ACHN (cell line): ENCODE measurements at places on chromosomes 12 and 14.

GRCh38 chr12:111775205-111776193 lies 8.8 kb downstream of the ALDH2 start:
- no peak for DNase-seq

GRCh38 chr12:28611115-28611435 lies 420.8 kb downstream of the CCDC91 start:
- peak; percentile 9 for DNase-seq

- no peak for DNase-seq
Observed at GRCh38 chr14:61420326-61420725, 98.9 kb downstream of the PRKCH start.

GRCh38 chr14:73700325-73700724 lies 13.9 kb downstream of the PNMA1 start:
- DNase-seq: peak; percentile 43

DNA sequence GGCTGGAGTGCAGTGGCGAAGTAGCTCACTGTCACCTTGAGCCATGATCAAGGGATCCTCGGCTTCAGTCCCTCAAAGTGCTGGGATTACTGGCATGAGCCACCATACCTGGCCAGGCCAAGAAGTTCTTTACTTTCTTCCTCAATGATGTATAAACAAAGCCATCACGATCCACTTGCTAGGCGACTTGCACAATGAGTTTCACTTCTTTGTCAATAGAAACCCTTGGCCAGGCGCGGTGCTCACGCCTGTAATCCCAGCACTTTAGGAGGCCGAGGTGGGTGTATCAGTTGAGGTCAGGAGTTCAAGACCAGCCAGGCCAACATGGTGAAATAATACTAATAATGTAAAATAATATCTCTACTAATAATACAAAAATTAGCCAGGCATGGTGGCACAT lies 14.4 kb upstream of the SPSB2 start:
- no peak for DNase-seq

GRCh38 chr12:131096681-131097181 lies 143.0 kb downstream of the ADGRD1 start:
- DNase-seq: no peak

DNA sequence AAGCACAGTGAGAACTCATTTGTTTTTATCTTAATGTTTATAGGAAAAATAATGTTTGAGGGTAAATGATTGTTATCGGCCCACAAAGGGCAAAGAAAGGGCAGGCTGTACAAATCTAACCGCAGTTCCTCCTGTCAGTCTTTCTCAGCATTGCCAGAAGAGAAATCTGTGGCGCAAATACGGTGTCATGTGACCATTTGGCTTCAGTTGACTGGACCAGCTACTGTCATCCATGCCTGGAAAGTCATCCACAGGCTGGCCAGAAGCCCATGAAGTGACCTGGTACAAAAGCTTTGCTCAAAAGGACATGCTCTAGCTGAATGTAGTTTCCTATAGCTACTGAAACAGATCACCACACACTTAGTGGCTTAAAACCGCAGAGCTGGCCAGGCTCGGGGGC lies 43.6 kb downstream of the HCAR2 start:
- DNase-seq: no peak

DNA sequence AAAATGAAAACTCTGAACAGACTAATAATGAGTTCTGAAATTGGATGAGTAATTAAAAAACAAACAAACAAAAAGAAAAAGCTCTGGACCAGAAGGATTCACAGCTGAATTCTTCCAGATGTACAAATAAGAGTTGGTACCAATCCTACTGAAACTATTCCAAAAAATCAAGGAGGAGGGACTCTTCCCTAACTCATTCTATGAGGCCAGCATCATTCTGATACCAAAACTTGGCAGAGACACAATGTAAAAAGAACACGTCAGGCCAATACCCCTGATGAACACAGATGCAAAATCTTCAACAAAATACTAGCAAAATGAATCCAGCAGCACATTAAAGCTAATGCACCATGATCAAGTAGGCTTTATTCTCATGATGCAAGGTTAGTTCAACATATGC lies 183.9 kb upstream of the CNOT2 start:
- DNase-seq: no peak

- no peak for DNase-seq
Observed at GRCh38 chr12:40028296-40028695, 77.6 kb downstream of the SLC2A13 start.

DNA sequence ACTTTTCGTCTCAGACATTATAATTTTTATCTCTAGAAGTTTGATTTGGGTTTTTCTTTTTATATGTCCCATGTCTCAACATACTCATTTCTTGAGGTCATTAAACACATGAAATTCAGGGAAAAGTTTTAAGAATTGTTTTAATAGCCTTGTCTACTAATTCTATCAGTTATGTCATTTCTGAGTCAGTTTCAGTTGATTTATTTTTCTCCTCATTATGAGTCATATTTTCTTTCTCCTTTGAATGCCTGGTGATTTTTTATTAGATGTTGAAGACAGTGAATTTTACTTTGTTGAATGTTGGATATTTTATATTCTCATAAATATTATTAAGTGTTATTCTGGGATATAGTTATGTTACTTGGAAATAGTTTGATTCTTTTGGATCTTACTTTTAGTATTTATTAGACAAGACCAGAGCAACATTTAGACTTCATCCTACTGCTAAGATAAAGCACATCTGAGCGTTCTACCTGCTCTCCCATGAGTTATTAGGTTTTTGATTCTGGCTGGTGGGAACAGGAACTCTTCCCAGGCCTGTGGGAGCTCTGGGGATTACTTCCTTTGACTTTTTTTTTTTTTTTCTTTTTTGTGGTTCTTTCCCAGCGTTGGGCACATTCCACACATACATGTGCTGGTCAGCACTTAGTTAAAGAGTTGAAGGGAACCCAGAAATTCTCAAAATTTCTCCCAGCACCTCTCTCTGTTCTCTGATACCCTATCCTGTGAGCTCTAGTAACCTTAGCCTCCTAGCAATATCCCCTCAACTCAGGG lies 1157.7 kb downstream of the BCL11B start:
- no peak for DNase-seq

DNA sequence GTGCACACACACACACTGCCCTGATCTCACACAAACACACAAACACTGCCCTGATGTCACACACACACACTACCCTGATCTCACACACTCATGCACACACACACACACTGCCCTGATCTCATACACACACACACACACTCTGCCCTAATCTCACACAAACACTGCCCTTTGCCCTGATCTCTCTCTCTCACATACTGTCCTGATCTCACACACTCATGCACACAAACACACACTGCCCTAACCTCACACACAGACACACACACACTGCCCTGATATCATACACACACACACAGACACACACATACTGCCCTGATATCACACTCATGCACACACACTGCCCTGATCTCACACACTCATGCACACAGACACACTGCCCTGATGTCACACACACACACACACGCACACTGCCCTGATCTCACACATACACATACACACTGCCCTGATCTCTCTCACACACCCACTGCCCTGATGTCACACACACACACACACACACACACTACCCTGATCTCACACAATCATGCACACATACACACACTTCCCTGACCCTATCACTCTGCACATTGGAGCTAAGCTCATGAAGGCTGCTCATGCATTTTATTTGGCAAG lies 97.6 kb upstream of the DIO3 start:
- no peak for DNase-seq

GRCh38 chr14:102668291-102668873 lies 75.9 kb downstream of the RCOR1 start:
- DNase-seq: no peak

- peak; percentile 55 for DNase-seq
Observed at GRCh38 chr14:67269298-67270060, 28.2 kb downstream of the PALS1 start.

DNA sequence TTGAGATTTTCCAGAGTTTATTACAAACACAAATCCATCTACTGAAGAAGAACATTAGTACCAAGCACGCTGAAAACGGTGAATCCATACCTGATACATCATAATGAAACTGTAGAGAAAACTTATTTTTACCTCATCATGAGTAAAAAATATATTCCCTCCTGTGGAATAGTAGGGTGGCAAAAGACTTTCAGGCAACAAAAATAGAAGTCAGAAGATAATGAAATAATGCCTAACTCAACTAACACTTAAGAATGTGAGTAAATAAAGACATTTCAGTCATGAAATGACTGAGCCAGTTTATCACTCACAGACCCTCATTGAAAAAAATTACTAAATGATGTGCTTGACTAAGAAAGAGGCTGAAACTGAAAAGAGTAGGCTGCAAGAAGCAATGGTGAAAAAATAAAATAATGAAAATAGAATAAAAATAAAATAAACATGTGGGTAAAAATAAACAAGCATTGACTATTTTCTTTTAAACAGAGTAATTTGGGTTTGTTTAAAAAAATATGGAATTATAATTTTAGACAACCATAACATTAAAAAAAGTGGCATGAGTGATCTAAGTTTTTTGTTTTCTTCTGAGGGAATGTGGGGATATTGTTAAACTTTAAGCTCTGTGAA lies 148.6 kb downstream of the ASCL1 start:
- no peak for DNase-seq

DNA sequence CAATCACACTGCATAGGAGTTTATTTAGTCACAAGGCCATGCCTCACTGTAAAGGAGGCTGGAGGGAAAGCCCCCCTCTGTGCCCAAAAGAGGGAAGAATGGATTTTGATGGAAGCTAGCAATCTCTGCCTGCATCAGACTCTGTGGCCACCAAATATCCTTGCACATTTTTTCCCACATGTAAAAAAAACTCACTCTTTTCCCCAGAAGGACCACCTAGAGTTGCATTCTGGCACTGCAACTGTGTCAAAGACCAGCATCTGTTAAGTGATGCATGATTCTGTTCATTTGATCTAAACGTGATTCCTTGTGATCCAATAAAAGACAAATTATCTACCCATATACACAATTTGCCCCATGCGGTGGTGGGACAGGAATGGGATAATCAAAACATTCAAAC lies 8.0 kb downstream of the RHOJ start:
- no peak for DNase-seq

DNA sequence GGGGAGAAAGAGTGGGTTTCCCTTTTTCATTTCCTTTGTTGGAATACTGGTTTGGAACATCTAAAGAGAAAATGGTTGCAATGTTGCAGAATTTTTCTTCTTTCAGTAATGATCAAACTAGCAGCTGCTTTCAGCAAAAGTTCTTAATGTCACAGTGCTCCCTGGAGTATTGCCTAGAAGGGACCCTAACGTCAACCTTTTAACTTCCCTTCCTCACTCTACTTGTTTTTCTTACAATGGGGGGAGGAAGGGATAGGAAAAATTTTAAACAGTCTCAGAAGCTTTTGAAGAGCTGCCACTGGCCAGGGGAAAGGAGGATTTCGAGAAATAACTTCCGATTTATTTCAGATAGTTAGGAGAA lies 521.8 kb downstream of the MED13L start:
- no peak for DNase-seq

- peak; percentile 92 for DNase-seq
Observed at GRCh38 chr14:99755629-99756603, 37.3 kb upstream of the EML1 start.

- DNase-seq: no peak
Observed at GRCh38 chr12:32920506-32921085, 24.0 kb upstream of the PKP2 start.

- no peak for DNase-seq
Observed at GRCh38 chr12:132163041-132163910, 19.0 kb downstream of the NOC4L start.

GRCh38 chr12:95203487-95204030 lies 13.7 kb downstream of the FGD6 start:
- no peak for DNase-seq

DNA sequence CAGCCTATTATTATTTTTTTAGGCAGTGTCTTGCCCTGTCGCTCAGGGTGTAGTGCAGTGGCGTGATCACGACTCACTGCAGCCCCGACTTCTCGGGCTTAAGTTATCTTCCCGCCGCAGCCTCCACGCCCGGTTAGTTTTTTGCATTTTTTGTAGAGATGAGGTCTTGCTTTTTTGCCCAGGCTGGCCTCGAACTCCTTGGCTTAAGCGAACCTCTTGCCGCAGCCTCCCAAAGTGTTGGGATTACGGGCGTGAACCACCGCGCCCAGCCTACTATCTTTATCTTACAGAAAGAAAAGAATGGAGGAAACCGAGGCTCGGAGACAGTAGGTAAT lies 507 bp upstream of the PTPN11 start:
- DNase-seq: peak; percentile 65

- DNase-seq: no peak
Observed at GRCh38 chr12:5688226-5688625, 256.3 kb downstream of the NTF3 start.

GRCh38 chr12:67451206-67451605 lies 182.0 kb downstream of the CAND1 start:
- no peak for DNase-seq

DNA sequence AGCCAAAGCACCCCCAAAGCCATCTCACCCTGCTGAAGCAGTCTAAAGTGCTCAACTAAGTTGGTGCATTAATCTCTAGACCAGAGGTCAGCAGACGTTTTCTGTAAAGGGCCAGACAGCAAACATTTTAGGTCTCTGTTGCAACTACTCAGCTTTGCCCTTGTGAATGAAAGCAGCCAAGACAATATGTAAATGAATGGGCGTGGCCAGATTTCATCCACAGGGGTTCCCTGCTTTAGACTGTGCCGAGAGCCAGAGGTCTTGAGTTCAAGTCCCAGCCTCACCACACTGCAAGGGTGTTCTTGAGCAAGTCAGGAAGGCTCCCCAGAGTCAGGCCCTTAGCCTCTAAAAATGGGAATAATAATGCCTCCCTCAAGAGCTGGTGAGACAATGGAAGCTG lies 166.2 kb downstream of the CHST11 start:
- DNase-seq: no peak

DNA sequence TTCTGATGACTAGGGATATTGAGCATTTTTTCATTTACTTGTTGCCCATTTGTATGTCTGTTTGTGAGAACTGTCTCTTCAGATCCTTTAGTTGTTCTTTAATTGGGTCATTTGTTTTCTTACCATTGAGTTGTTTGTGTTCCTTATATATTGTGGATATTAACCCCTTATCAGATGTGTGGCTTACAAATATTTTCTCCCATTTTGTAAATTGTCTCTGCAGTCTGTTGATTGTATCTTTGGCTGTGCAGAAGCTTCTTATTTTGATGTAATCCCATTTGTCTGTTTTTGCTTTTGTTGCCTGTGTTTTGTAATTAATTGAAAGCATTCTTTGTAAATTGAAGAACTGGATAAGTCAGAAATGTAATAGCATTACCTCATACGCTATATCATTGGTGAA lies 459.1 kb upstream of the FOXG1 start:
- no peak for DNase-seq

GRCh38 chr12:31773867-31774266 lies 45.0 kb upstream of the AMN1 start:
- no peak for DNase-seq

GRCh38 chr12:40104461-40105264 lies 1.2 kb downstream of the SLC2A13 start:
- DNase-seq: peak; percentile 35

GRCh38 chr12:92505254-92506231 lies 197.2 kb upstream of the PLEKHG7 start:
- no peak for DNase-seq

GRCh38 chr14:30779210-30779609 lies 95.1 kb upstream of the COCH start:
- DNase-seq: no peak
